ENCODE measurements at places on chromosomes 4 and X.

DNA sequence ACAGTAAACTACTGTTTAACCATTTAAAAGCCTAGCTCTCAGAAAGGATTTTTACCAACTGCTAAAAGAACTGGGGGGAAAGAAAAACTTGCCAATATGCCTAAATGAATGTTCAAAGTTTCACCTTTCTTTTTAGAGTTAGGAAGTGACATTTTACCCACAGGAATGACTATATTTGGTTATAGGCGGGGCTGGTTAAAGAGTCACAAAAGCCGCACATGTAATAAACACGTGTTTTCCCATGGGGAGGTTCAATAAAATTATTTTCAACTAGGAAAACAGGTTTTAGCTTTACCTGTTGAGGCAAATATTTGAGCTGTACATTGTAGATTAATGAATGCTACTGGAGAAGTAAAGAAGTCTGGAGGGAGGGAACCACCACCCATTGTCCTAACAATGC is 41.6 kb upstream of the UGDH start:
- no peak for DNase-seq

GRCh38 chr4:185849664-185850550 is 37.9 kb upstream of the SORBS2 start:
- no peak for DNase-seq

- no peak for DNase-seq
These were observed 27.7 kb downstream of the FBXO8 start for GRCh38 chr4:174255786-174256185.

- DNase-seq = no peak
These were observed 24.8 kb downstream of the KLHL15 start for GRCh38 chrX:24002167-24002566.

DNA sequence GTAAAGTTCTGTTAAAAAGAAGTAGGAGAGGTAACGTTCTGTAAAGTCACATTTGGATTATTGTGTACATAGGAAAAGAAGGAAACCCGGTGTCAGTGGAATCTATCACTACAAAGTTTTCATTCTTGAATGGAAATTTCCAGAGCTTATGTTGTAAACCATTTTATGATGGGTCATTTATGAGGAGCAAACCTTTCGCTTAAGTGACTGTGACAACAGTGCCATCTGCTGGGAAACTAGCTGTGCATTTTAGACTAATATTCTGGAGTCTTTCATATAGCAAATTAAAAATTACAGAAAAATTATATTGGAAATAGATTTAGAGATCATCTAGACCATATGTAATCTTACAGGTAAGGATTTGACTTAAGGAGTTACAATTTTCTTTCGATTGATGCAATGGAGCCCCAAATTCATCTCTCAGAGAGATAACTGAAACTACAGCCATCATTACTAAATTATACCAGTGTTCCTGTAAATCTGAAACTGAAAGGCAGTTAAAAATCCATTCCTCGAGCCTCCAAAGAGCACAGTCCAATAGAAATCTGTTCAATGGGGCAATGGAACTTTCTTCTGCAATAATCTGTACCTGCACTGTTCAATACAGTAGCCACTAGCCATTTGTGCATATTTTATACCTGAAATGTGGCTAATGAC is 26.9 kb downstream of the ASB9 start:
- DNase-seq = peak; percentile 45

GRCh38 chr4:38139187-38139586 is 179.0 kb downstream of the PTTG2 start:
- DNase-seq = no peak

GRCh38 chrX:151723156-151723760 is 7.4 kb downstream of the FATE1 start:
- no peak for DNase-seq

DNA sequence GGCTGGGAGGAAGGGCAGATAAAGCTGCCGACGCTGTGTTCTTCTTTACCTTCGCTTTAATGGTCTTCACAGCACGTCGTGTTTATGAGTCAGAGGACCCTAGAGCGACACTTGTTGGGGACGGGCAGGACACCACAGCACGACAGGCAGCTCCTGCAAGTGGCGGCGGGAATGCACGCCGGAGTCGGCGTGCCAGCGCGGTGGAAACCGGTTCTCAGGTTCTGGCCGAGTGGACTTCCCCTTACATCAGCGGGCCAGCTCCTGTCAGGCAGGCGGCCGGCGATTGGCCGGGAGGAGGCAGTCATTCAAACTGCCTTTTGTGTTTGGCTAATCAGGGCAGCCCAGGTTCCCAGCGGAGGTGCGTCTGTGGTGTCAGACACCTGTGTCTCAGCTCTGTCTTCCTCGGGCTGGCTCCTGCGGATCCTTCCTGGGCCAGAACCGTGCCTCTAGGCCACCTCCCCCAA is 150.9 kb downstream of the SHROOM3 start:
- no peak for DNase-seq

GRCh38 chr4:41299486-41299885 is 42.8 kb downstream of the UCHL1 start:
- no peak for DNase-seq

DNA sequence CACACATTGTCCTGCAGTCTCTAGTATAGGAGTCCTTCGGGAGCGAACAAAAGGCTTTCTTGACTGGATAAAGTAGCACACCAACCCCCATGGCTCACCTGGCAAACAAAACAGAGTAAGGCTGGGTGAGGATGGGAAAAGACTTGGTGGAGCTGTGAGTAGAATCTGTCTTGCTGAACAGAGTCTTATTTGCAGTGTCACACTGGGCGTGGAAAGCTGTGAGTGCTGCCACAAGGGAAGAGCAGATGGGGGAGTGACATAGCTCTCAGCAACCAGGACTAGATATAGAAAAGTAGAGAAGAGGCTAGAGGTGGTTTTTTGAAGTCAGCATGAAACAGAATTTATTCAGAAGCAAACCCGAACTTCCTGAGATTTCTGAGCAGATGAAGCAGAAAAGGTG is 137.2 kb upstream of the ESX1 start:
- no peak for DNase-seq

GRCh38 chr4:52057196-52057595 is 6.1 kb downstream of the SPATA18 start:
- no peak for DNase-seq

DNA sequence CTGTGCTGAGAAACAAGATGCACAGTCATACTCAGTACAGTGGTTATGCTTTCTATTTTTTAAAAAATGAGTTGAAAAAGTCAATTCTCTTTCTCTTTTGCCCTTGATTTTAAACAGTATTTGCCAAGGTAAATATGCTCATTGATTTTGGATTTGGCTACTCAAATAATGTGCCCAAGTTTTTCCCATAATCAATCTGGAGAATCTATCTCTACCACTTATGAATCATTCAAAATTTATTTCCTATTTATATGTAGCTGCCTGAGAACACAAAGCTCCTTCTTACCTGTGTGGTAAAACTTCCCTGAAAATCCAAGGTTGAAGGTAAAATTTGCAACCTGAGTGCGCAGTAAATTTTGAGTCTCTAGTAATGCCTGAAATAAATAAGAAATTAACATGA is 136.5 kb downstream of the NDST4 start:
- DNase-seq = no peak

DNA sequence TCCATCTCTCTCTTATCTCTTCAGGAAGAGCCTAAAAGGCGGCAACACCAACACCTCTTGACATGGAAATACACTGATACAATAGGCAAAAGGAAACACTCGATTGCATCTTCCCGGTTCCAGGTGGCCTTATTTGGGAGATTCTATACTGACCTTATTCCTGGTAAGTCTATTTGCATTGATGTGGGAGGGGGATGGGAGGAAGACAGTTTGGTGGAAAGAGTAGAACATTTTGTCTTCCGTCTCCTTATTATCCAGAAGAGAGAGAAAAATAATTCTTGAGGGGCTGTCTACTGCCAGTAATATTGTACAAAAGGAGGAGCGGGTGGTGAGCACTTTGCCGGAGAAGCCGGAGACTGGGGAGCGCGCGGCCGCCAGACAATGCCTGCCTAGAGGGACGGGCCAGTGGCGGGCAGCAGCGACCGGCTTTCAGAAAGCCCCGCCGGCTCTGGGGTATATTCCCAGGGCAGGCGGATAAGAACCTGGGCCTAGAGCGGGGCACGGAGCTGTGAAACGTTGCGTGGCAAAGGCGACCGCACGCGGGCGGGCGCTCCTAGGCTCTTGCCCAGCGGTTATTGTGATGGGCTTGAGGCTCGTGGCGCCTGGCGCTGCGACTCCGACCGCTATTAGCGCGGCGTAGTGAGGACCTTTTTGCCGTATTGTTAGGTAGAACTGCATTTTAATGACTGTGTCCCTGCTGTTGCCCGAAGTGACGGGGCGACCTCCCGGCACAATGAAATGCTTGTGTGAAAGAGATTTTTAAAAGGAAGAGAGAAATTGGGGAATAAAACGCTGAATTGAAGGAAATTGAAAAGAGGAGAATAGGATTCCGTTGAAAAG is 518 bp downstream of the PRDM8 start:
- no peak for DNase-seq

DNA sequence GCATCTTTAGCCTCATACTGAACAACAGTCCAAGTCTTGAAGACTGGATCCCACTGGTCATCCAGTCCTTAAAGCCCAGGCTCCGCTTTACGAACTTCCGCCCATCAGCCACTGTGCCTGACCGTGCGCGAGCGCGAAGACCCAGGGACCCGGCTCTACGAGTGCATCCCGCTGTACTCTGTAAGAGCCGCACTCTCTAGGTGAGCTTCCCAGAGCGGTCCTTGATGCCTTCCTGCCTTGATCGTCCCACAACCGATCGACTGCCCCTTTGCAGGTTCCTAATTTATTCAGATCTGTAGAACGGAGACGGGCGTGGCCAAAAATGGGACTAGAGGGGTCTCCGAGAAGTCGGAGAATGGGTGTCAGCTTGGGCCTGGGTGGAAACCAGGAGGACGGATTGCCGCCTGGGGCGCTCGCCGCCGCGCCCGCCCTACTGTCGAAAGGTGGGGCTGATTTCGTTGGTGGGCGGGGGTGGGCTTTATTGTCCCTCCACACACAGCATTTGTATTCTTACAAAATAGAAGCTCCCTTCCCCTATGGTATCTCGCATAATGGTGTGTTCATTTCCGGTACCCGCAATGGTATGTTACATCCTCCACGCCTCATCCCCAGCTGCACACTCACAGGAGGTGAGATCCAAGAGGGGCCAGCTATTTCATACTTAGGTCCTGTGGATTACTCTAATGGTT is 42.3 kb upstream of the FAM156A start:
- DNase-seq = no peak

GRCh38 chr4:186029571-186030398 is 39.2 kb upstream of the TLR3 start:
- DNase-seq = no peak

- DNase-seq = no peak
These were observed 2.7 kb downstream of the SHROOM2 start for GRCh38 chrX:9788911-9789310.

GRCh38 chr4:89482251-89482650 is 174.7 kb upstream of the GPRIN3 start:
- DNase-seq = no peak

DNA sequence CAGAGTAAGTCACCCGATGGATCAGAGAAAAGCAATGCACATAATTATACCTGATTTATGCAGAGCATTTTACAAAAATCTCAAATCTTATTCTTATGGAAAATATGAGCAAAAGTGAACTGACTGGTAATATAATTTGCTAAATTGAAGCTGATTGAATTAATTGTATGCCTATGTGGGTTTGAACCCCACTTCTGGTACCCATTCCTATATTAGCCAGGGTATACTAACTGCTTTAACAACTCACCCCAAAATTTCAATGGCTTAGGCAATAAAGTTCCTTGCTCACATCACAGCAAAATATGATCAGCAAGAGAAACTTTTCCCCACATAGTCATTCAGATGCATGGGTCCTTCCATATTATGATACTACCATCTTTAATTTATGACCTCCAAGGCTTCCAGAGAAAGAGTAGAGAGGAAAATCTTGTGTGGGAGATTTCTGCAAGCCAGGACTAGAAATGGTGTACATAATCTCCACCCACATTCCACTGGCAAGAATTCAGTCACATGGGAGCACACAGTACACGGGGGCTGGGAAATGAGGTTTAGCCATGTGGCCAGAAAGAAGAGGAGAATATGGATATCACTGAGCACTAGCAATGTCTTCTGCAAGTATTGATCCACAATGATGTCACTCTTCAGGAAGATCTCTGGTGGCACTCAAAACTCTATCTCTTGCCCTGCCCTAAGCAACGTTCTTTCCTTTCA is 640.7 kb downstream of the BCOR start:
- DNase-seq = no peak

DNA sequence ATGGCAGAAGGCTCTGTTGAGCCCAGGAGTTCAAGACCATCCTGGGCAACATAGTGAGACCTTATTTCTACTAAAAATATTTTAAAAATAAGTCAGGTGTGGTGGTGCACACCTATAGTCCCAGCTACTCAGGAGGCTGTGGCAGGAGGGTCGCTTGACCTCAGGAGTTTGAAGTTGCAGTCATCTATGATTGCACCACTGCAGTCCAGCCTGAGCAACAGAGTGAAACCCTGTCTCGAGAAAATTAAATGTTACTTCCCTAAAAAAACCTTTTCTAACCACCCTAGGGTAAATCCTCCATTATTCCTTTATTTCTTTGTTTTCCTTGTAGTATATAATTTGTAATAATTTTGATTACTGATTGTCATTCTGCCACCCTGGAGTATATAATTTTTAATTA is 7.9 kb downstream of the FAM200B start:
- DNase-seq = no peak

DNA sequence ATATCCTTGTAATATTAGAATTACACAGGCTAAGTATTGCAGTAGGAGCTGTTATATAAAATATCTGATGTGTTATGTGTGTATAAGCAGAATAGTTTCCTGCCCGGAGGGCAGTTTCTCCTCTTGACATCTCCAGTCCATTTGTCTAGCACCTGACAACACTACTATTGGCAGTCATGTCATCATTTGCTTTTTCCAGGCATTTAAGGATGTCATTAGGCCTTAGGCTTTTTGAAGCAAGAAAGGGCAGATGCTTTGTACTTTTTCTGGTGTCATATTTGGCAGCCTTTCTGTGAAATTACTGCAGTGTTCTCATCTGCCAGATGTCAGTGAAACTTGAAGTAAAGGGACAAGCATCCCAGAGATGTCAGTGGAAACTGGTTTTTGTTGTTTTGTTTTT is 2017.6 kb upstream of the IGFBP7 start:
- no peak for DNase-seq

DNA sequence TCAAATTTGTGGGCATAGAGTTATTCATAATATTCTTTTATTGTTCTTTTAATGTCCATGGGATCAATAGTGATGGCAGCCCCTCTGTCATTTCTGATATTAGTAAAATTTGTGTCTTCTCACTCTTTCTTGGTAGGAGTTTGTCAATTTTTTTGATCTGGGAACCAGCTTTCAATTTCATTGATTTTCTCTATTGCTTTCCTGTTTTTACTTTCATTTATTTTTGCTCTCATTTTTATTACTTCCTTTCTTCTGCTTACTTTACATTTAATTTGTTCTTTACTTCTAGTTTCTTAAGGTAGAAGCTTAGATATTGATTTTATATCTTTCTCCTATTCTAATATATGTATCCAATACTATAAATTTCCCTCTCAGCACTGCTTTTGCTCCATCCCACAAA is 40.7 kb downstream of the AWAT2 start:
- DNase-seq = no peak

- no peak for DNase-seq
These were observed 200.8 kb downstream of the MGST2 start for GRCh38 chr4:139866276-139866962.

GRCh38 chr4:24237709-24238108 is 346.6 kb downstream of the DHX15 start:
- DNase-seq = no peak

GRCh38 chr4:20592663-20593062 is 107.6 kb upstream of the PACRGL start:
- no peak for DNase-seq
